ENCODE measurements at places on chromosomes 12 and 14.

GRCh38 chr14:58872061-58872460 lies 234.3 kb downstream of the DACT1 start:
- no peaks in the 10 kb centered on the region for H3K4me1 ChIP-seq
- no peak overlapping the region for H3K4me3 ChIP-seq
- H3K27ac ChIP-seq = no peak overlapping the region
- no peak for DNase-seq

DNA sequence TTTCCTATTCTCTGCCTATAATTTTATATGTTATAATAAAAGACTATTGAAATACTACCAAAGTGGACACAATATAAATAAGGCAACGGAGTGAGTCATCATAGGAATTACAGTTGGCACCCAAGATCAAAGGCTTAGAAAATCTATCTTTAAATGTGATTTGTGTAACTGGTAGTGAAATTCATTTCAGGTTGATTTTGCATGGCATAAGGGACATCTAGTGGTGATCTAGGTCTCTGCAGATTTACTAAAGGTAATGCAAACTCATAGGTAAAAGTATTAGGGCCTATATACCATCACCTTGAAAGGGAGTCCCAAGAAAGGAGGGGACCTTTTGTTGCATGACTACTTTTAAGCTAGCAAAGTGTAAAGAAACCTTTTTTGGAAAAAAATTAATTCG lies 527.2 kb downstream of the NRXN3 start:
- no peaks in the 10 kb centered on the region for H3K27me3 ChIP-seq
- H3K4me1 ChIP-seq = peaks cover 2% of the 10 kb centered on the region
- DNase-seq = no peak
- no peak overlapping the region for H3K4me3 ChIP-seq
- no peak overlapping the region for H3K27ac ChIP-seq

DNA sequence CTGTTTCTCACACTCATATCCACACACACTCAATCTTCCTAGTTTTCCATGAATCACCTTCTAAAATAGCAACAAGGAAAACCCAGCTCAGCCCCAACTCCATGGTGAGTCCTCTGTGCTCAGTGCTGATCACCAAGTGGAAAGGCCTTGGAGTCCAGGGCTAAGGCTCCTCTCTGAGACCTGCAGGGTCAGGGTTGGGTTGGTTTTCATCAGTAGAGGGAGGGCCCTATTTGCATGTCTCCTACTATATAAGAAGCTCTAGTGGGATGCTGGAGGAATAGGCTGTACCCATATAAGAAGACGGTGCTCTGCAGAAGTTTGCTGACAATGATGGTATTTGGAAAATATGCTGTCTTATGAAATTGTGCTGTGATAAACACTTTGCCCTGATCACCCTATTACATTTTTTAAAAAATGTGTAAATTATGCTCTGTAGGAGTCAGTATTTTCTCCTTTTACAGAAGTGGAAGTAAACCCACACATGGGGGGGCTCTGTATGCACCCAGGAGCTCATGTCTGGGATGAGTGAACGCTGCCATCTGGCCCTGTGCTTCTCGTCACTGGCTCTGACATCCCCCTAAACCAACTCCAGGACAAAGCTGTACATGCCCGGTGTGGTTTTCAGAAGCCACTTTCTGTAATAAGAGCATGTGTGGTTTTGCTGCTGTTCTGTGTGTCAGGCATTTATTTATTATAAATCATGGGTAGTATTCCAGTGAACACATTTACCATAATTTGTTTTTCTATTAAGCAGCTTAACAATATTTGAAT lies 536.3 kb downstream of the TMEM121 start:
- peak; percentile 60 for DNase-seq
- no peak overlapping the region for H3K27ac ChIP-seq
- no peak overlapping the region for H3K4me3 ChIP-seq
- no peaks in the 10 kb centered on the region for H3K27me3 ChIP-seq

GRCh38 chr14:55332654-55333570 lies 61.7 kb downstream of the FBXO34 start:
- H3K27ac ChIP-seq = no peak overlapping the region
- no peaks in the 10 kb centered on the region for H3K4me1 ChIP-seq
- no peaks in the 10 kb centered on the region for H3K36me3 ChIP-seq
- no peaks in the 10 kb centered on the region for H3K27me3 ChIP-seq
- no peak for DNase-seq

GRCh38 chr14:36207500-36207899 lies 31.0 kb upstream of the PTCSC3 start:
- no peaks in the 10 kb centered on the region for H3K36me3 ChIP-seq
- no peak for DNase-seq
- H3K4me1 ChIP-seq = no peaks in the 10 kb centered on the region
- H3K27ac ChIP-seq = no peak overlapping the region
- no peak overlapping the region for H3K4me3 ChIP-seq

GRCh38 chr12:108678104-108678730 lies 44.5 kb upstream of the SELPLG start:
- peaks cover 6% of the 10 kb centered on the region for H3K36me3 ChIP-seq
- DNase-seq = no peak
- no peak overlapping the region for H3K27ac ChIP-seq
- no peaks in the 10 kb centered on the region for H3K4me1 ChIP-seq

DNA sequence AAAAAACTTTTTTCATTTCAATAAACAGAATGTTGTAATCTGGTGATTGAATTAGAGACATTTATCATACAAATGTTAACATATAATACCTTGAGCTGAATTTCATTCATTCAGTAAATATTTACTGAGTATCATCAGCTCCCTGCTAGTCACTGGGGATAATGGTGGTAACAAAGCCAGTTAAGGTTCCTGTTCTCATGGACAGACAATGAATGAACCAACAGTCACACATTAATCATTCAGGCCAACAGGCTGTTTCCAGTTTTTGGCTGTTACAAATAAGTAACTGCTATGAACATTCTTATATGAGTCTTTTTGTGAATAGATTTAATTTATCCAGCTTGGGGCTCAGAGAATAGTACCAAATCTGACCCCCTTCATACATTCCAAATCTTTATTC lies 13.5 kb downstream of the EXD2 start:
- no peaks in the 10 kb centered on the region for H3K4me1 ChIP-seq
- no peaks in the 10 kb centered on the region for H3K27me3 ChIP-seq
- DNase-seq = no peak
- no peak overlapping the region for H3K27ac ChIP-seq
- no peaks in the 10 kb centered on the region for H3K36me3 ChIP-seq

DNA sequence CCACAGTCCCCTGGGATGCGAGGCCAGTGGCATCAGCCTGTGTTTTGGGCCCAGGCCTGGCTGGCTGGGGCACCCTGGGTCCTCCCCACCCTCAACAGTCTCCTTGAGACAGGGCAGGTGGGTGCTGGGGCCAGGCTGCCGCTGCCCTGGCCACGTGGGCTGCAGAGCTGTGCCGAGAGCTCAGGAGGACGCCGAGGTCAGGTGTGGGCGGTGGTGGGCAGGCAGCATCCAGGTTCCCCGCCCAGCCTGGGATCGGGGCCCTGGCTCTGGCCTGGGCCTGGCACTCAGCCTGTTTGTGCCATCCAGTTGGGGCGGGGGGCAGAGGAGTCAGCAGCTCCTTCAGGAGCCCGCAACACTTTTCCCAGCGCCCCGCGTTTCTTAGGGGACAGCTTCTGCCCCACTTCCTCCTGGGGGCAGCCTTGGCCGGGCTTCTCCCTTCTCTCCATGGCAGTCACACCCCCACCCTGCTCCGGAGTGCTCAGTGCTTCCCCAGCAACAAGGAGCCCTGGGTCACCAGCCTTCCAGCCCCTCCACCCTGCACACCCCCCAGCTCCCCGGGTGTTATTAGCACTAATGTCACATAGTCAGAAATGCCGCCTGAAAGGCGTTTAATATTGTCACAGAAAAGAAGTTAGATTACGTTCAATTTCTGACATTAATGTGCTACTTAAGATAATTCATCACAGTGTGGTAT lies 30.8 kb downstream of the KIF26A start:
- H3K27me3 ChIP-seq = no peaks in the 10 kb centered on the region
- H3K4me3 ChIP-seq = no peak overlapping the region
- no peaks in the 10 kb centered on the region for H3K36me3 ChIP-seq

GRCh38 chr14:89444044-89444443 lies 27.0 kb upstream of the FOXN3 start:
- no peaks in the 10 kb centered on the region for H3K27me3 ChIP-seq
- DNase-seq = no peak
- H3K36me3 ChIP-seq = no peaks in the 10 kb centered on the region
- H3K4me3 ChIP-seq = no peak overlapping the region
- H3K27ac ChIP-seq = no peak overlapping the region

- H3K4me1 ChIP-seq = no peaks in the 10 kb centered on the region
- H3K27me3 ChIP-seq = no peaks in the 10 kb centered on the region
- H3K27ac ChIP-seq = no peak overlapping the region
- no peaks in the 10 kb centered on the region for H3K36me3 ChIP-seq
- DNase-seq = no peak
- no peak overlapping the region for H3K4me3 ChIP-seq
Observed at GRCh38 chr12:29807129-29807528, 23.4 kb upstream of the TMTC1 start.

DNA sequence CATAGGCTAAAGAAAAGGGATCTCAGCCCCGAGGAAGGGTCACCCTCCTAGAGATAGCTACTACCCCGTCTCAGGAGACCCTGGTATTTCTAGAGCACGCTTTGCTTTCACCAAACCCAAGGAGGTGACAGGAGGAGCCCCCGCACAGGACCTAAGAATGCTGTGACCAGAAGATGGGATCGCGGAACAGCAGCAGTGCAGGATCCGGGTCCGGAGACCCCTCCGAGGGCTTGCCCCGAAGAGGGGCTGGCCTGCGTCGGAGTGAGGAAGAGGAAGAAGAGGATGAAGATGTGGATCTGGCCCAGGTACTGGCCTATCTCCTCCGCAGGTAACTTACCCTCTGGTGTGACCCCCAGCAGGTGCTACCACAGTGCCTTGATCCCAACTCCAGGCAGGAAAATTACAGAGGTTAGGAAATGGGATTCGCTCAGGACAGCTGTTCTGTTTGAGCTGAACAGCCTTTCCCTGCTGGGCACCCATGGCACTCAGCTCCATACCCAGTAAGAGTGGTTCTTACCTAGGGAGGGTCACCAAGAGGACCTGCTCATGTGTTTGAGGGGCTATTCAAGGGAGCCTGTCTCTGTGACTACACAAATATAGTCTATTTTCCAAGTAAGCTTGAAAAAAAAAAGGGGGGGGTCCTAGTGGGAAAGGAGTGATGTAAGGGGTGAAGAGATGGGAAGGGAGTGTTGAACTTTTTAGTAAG lies 826 bp upstream of the NRL start:
- no peaks in the 10 kb centered on the region for H3K27me3 ChIP-seq
- peak overlapping the region; percentile 74 for H3K4me3 ChIP-seq
- H3K4me1 ChIP-seq = peaks cover 3% of the 10 kb centered on the region
- DNase-seq = no peak
- peak overlapping the region; percentile 20 for H3K27ac ChIP-seq

- peaks cover 10% of the 10 kb centered on the region for H3K4me1 ChIP-seq
- H3K4me3 ChIP-seq = no peak overlapping the region
- DNase-seq = no peak
- no peaks in the 10 kb centered on the region for H3K36me3 ChIP-seq
- H3K27me3 ChIP-seq = no peaks in the 10 kb centered on the region
Observed at GRCh38 chr14:89370381-89370780, 46.7 kb downstream of the FOXN3 start.

GRCh38 chr14:94142247-94142646 lies 12.8 kb upstream of the IFI27L2 start:
- H3K36me3 ChIP-seq = no peaks in the 10 kb centered on the region
- DNase-seq = no peak
- H3K4me1 ChIP-seq = no peaks in the 10 kb centered on the region
- H3K27me3 ChIP-seq = no peaks in the 10 kb centered on the region
- H3K27ac ChIP-seq = no peak overlapping the region
- H3K4me3 ChIP-seq = no peak overlapping the region

- H3K4me1 ChIP-seq = no peaks in the 10 kb centered on the region
- H3K27me3 ChIP-seq = no peaks in the 10 kb centered on the region
- peak; percentile 28 for DNase-seq
- H3K36me3 ChIP-seq = no peaks in the 10 kb centered on the region
Observed at GRCh38 chr12:94046626-94047410, 101.6 kb upstream of the PLXNC1 start.

DNA sequence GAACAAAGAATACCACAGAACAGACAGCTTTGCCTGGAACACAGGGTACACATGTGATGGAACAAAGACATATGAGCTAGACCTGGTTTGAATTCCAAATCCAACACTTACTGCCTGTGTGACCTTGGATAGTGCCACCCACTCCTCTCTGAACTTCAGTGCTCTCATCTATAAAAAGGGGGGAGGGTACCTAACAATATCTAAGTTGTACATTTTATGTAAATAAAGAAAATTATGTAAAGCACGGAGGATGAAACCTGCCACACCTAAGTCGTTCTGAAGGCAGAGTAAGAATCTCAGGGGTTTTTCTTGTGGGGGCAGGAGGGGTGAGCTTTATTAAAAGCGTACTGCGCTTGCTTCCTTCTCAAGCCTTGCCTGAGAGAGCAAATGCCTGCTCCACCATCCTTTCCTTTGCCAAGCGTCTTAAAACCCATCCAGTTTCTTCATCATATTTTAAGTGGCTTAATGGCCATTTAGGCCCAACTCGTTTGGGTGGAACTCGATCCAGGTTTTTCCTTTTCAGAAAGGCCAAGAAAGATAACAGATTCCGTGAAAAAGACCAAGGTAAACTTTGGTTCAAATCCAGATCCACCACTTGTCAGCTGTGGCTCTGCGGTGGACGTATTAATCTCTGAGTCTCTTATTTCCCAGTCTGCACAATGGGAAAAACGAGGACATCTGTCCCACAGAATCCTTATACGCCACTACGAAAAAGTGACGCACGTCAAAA lies 946 bp downstream of the DDX24 start:
- no peak for DNase-seq
- no peaks in the 10 kb centered on the region for H3K27me3 ChIP-seq
- peaks cover 14% of the 10 kb centered on the region for H3K36me3 ChIP-seq
- H3K4me3 ChIP-seq = peak overlapping the region; percentile 93
- H3K27ac ChIP-seq = no peak overlapping the region

DNA sequence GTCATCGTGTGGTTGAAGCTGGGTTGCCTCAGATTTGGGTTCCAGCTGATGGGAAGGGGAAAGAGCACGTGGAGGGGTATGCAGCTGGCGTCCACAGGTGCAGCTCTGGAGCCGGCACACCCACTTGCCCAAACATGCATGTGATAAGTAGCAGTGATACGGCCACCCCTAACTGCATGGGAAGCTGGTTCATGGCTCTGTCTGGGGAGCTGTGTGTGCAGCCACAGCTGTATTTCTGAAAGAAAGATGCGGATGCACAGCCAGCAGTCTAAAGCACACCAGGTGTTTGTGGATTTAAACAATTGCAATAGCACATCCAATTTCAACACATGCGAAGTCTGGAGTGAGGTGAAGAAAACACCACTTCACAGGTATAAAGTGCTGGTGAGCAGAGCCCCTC lies 181.4 kb downstream of the EFCAB11 start:
- DNase-seq = no peak
- H3K4me1 ChIP-seq = peaks cover 11% of the 10 kb centered on the region
- H3K27ac ChIP-seq = no peak overlapping the region
- no peaks in the 10 kb centered on the region for H3K27me3 ChIP-seq

DNA sequence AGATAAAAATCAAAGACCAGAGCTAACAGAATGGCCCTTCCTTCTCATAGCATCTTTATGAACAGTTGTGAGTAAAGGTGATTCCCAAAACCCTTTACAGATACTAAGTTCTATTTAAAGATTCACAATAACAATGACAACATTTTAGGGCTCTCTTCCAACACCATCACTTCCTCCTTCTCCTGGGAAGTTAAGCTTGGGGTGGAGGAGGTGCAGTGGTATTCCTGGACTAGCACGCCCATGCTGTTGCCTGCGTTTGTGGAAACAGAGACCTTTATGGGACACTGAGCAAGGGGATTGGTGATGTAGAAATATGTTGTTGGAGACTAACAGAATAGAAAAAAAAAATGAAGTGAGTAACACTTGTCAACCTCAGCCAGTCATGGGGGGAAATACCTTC lies 22.5 kb downstream of the SYNE2 start:
- no peak for DNase-seq
- no peaks in the 10 kb centered on the region for H3K4me1 ChIP-seq
- H3K27ac ChIP-seq = no peak overlapping the region
- no peak overlapping the region for H3K4me3 ChIP-seq
